ENCODE measurements at places on chromosomes 13 and 19.

DNA sequence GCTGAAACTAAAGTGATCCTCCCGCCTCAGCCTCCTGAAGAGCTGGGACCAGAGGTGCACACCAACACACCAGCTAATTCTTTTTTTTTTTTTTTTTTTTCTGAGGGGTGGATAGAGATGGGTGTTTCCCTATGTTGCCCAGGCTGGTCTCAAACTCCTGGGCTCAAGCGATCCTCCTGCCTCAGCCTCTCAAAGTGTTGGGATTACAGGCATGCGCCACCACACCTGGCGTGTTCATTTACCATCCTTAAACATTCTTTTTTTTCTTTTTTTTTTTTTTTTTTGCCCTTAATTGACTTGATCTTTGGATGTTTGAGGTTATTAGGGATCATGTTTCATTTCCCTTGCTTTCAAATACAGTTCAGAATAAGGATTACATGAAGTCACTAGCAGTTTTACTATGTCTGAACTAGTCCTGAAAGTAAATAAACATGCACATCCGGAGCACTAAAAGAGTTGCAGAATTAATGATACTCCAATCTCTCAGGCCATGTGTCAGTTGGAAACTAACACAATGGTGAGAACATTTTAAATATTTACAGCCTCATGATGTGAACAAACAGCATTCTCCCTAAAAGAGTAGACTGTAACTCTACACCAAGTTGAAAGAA is 10.2 kb downstream of the UTP14C start:
- DNase-seq = no peak

GRCh38 chr19:55546011-55546410 is 668 bp upstream of the SBK3 start:
- DNase-seq = no peak

GRCh38 chr19:47232422-47233211 is 1.6 kb upstream of the BBC3 start:
- peak; percentile 69 for DNase-seq

GRCh38 chr13:41212881-41213280 is 18.5 kb upstream of the KBTBD7 start:
- DNase-seq = no peak

DNA sequence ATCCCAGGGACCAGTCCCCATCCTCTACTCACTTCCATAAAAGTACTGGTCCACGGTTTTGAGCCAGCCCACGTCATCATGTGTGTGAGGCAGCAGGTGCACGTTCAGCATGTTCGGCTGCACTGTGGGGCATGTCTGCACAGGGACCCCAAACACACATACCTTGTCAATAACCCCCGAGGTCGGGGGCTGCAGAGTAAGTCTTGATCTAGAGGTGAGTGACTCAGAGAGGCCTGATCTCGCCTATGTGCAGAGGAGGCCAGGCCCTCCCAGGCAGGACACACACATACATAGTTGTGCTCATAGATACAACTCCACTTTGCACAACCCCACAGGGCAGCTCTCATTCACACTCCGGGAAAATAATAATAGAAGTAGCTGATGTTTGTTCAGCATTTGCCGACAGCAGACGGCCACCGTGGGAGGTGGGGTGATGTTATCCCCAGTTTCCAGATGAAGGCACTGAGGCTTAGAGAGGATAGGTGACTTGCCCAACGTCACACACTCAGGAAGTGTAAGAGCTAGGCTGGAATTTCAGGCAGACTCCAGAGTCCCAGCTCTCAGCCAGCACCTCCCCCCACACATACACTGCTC is 774 bp downstream of the MAN2B1 start:
- no peak for DNase-seq

DNA sequence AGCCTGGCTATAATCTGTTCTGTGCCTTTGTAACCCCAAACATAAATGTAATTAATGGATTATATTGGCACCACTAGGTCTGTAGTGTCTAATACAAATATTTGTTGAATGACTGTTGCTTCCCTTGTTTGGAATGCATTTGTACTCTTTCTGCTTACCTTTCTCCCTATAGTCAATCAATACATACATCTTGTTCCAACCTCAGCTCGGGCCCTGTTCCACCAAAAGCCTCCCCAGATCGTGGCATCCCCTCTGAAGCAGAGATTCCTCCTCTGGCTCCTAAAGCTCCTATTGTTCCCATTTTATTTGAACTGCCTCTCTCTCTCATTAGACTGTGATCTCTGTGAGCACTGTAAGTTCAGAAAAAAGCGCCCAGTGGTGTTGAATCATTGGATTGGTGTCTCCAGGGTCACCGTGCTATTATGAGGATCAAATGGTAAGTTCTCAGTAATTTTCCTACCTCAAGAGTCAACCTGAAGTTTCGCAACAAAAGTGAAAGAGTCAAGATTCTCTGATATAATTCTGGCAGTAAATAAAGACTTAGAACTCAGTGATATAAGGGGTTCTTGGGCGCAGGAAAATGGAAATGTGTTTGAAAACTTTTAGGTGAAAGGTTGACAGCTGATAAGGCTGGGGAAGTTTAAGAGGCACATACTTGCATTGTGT is 151.5 kb downstream of the KLF5 start:
- no peak for DNase-seq

- no peak for DNase-seq
Observed at GRCh38 chr13:101673360-101674105, 221.1 kb downstream of the ITGBL1 start.

DNA sequence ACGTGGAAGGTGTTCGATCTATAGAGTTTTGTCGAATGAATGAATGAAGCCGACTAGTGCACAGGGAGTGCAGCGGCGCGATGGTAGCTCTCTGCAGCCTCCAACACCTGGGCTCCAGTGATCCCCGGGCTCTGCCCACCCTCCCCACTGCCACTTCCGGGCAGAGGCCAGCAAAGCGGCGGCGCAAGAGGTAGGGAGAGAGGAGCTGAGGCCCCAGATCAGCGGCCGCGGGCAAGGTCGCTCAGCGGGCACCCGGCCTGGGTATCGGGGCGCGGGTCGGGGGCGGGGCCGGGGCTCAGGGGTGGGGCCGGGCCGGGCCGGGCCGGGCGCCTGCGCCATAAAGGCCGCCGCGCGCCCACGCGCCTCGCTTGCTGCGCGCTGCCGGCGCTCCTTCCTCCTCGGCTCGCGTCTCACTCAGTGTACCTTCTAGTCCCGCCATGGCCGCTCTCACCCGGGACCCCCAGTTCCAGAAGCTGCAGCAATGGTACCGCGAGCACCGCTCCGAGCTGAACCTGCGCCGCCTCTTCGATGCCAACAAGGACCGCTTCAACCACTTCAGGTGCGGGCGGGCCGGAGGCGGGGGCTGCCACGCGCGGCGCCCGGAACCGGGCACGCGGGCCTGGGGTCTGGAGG is at the start of gene GPI:
Gene GPI (plus strand): TSS at position 367 of the 633 bp plus-strand sequence. CDS start 71 bp downstream, at position 438.
- DNase-seq = peak; percentile 21

DNA sequence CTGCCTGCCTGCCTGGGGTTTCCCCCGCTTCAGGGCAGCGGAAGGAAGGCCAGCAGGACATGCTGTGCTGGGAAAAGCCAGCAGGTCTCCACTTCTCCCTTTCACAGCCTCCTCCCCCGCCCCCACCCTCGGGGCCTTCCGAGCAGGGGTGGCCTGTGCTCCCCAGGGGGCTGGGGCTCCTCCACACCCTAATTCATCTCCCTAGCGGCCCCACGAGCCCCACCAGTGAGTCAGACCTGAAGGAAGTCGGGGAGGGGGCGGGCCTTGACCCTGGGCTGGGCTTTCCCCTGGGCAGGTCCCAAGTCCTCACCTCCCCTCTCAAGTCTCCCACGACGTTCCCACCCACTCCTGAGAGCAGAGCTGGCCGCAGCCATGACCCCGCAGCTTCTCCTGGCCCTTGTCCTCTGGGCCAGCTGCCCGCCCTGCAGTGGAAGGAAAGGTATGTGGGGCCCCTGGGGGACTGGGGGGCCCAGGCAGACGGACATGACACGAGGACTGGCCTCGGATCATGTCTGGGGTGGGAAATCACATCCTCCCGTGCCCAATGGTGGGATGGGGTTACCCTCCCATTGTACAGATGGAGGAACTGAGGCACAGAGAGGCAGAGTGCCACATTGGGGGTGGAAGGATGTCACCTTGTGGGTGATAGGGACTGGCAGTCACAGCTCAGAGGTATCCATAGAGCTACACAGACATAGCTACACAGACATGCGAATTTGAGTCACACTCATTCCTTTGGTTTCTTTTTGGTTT is at the start of gene EBI3:
Gene EBI3 (plus strand): TSS at position 345 of the 753 bp plus-strand sequence. CDS start 28 bp downstream, at position 373.
- DNase-seq = no peak

DNA sequence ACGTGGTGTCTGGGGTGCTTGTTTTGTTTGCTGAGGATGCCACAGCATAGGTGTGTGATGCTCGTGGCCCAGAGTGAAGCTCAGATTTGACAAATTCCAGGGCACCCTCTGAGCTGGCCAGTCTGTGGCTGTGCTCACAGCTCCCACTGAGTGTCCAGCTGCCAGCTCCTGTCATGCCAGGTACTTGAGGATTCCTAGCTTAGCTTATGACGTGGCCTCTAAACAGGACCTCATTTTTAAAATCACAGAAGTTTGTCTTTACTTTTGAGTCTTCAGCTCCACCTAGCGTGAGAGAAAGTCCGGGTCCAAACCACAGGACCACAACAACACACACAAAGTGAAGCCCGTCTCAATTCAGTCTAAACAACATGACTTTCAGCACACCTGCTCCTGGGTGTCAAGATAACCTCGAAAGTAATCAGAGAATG is 117.3 kb downstream of the RAB20 start:
- DNase-seq = no peak

- no peak for DNase-seq
Observed at GRCh38 chr19:46378268-46378667, 31.4 kb downstream of the PPP5C start.
